A172 (cell line): ENCODE measurements at places on chromosomes 2 and 18. TPM values are rescaled to one million over a fixed set of nuclear protein-coding genes. Genes with fewer than 3 reads are reported as not detected.

Gene NT5DC4
- 0.26 TPM in 1 of 2 replicates, not detected in the other for total RNA-seq

Gene SLC19A3
- 0.07 and 0.10 TPM in 2 replicates for total RNA-seq

Gene ZSWIM2
- not detected in 2 replicates for total RNA-seq

Gene PID1
- 6.9 and 8.1 TPM in 2 replicates for total RNA-seq

DNA sequence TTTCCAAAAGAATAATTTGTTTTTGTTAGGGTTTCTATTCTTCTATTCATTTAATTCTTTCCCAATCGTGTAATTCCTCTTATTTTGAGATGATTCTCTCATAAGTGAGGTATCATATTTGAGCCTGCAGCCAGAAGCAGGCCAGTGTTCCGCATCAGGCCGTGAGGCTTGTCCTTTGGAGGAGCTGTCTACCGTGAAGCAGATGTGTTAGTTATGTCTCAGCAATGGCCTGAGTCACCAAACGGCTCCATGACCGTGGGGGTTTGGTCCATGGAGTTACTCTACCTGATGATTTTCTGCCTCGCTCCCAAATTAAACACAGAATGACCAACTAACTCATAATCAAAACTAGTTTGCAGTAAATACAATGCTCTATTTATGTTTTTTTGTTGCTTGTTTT lies 64.2 kb upstream of the TMEM87B start:
- DNase-seq = no peak

DNA sequence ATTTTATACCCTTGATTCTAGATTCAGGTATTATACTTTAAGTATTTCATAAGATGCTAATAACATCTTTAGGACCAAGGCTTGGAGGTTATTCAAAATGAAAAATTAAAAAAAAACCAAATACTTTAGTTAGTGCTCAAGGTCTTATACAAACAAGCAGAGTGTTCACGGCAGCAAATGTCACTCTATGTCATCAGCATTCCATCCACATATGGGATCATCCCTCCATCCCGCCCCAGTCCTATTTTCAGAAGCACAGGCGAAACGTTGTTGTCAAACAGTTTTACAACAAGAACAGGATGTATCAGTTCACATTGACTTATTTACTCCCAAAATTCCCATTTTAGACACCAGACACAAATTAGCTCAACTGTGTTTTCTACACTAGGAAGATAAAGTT lies 83.7 kb downstream of the DSEL start:
- no peak for DNase-seq

Gene APLF
- total RNA-seq = 3.7 and 6.8 TPM in 2 replicates

Gene WDR35
- 14.7 and 16.7 TPM in 2 replicates for total RNA-seq

DNA sequence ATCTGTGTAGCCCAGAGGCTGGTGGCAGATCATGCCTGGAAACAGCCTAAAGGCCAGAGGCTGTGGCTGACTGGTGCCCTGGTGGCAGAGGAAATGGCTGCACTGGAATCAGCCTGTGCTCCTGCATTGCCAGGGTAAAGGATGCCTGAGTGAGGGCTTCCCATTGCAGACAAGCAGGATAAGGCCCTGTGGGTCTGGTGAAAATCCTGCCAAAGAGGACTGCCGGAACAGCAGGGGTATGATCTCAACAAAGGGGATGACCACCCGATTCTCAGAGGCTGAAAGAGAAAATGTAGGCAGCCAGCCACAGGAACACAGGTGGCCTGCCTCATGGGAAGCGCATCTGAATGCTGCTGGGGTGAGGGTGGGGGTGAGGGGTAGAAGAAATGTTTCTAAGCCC lies 48.2 kb downstream of the FBXO48 start:
- DNase-seq = no peak

DNA sequence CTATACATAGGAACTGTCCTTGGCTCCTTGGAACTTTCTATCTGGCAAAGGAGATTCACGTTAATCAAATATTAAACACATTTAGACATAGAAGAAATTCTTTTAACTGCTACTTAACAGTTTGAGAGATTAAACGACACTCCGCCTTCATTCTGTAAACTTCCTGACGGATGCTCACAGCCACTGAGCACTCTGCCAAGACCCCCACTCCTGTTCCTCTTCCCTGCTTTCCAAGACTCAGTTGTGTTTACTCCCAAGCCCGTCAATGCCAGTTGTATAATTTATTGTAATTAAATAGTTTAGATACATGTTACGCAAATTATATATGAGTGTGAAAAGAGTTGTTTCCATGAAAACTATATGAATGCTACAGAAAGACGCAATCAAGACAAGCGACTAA lies 321.4 kb upstream of the EPHA4 start:
- DNase-seq = no peak

- DNase-seq = peak; percentile 57
Observed at GRCh38 chr2:237025090-237025865, 60.4 kb upstream of the COPS8 start.

Gene FKBP1B
- 5.2 and 10.8 TPM in 2 replicates for total RNA-seq

DNA sequence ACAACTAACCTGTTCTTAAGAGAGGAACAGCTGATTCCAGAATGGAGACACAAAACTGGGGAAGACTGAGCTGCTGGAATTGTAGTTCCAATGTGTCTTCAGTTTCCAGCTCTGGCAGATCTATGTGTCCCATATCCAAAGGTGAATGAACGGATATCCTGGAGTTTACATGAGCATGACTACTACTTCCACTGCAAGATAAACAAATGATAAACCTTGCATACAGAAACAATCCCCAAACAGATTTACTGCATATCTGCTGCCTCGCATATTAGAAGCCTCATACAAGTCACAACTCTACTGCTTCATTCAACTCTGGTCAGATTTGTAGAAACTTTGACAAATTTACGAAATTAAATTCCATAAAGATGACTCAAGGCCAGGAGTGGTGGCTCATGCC lies 15.0 kb downstream of the RTTN start:
- no peak for DNase-seq

Gene IL1RL1
- 0.02 TPM in 1 of 2 replicates, not detected in the other for total RNA-seq

Gene GALR1
- total RNA-seq = not detected in 2 replicates

Gene GAREM1
- total RNA-seq = not detected in 2 replicates

DNA sequence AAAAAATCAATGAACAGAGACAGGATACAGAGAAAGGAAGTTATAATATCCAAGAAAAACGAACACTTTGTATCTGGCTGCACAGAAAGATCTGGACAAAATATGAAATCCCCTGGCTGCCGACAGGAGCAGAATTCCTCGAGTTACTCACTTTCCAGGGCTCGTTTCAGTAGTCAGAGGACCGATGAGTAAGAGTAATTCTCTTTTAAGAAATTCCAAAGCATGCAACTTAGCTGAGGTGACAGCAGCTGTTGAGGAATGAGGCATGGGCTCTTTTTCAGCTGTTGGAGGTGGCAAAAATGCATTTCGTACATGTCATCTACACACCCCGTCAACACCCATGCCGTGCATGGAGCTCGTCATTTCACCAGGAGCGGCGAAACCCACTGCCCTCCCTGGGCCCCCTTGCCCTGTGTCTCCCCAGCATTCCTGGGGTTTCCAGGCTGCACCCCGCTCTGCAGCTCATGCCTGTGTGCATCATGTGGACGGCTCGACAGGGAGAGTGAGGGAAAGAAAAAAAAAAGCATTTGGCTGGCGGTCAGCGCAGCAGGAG lies 210.8 kb upstream of the SMIM21 start:
- peak; percentile 68 for DNase-seq

DNA sequence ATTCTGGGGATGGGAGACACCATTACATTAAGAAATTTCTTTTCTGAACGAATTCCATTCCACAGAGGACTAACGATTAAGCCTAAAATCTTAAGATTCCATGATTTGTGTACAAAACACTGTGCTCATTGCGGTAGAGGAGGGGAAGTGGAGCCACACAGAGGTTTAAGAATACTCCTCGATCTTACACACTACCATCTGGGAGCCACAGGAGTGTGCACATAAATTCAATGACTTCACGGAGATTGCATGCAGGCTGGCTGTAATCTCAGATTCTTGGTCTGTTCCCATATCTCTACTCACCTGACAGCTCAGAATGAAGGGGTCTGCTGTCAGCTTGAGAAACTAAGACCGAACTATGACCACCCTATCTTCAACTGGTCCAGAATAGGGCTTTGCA lies 762 bp downstream of the VPS4B start:
- no peak for DNase-seq

DNA sequence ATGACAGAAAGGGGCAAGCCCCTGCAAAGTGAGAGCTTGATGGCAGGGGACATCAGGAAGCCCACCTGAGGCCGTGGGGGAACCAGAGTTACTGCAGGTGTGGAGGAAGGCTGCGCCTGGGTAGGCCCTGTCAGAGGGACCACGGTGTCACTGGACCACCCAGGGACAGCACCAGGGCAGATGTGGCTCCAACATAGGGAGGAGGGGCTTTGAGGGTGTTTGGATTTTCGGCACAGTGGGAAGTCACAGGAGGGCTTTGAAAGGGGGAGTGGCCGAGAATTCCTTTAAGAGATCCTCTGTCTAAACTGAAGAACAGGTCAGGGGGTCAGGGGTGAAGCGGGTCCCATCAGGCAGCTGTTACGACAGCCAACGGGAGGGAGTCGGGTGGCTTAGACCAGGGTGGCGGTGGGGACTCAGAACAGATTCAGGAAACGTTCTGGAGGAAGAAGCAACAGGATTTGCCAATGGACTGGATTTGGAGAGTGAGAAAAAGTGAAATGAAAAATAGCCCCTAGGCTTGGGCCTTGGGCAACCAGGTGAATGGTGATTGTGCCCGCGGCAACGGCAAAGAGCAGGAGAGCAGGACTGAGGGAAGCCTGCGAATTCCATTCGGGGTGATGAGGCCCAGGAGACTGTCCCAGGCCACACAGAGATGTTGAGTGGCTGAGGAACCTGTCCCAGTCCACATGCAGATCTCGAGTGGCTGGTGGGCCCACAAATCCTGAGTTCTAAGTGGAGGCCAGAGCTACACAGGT lies 166.1 kb downstream of the LAMA1 start:
- DNase-seq = no peak

GRCh38 chr2:184597571-184597991 lies 748 bp upstream of the ZNF804A start:
- DNase-seq = peak; percentile 48
